ENCODE measurements at places on chromosomes 3 and 15.

GRCh38 chr3:104385421-104385820, 981.3 kb upstream of the ALCAM start:
- no peak overlapping the region for H3K4me3 ChIP-seq
- no peak overlapping the region for H3K27ac ChIP-seq
- H3K4me1 ChIP-seq: no peaks in the 10 kb centered on the region
- DNase-seq: no peak
- no peaks in the 10 kb centered on the region for H3K36me3 ChIP-seq

- H3K36me3 ChIP-seq: no peaks in the 10 kb centered on the region
- no peaks in the 10 kb centered on the region for H3K27me3 ChIP-seq
- no peak overlapping the region for H3K27ac ChIP-seq
- DNase-seq: no peak
- H3K4me1 ChIP-seq: no peaks in the 10 kb centered on the region
Measured at GRCh38 chr15:42130246-42130986, 26.0 kb downstream of the PLA2G4F start.

DNA sequence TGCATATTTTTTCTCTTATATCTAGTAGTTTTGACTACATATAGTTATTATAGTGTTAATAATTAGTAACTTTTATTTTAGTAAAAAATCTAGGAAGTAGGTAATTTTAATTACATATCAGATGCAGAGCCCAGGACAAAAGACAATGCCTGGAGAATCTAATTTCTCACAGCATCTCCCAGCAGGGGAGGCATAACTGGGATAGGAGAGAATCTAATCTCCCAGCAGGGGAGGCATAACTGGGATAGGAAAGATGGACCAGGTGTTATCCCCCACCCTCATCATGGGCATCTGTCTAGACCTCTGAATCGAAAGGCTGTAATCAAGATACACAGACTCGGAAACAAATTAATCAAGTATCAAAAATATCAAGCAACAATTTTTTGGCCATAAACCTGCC, 58.2 kb downstream of the OSTN start:
- H3K4me1 ChIP-seq: no peaks in the 10 kb centered on the region
- H3K27me3 ChIP-seq: no peaks in the 10 kb centered on the region
- no peak for DNase-seq
- no peak overlapping the region for H3K27ac ChIP-seq
- no peak overlapping the region for H3K4me3 ChIP-seq

GRCh38 chr3:148816981-148817525, 10.6 kb upstream of the CPB1 start:
- DNase-seq: no peak
- no peak overlapping the region for H3K4me3 ChIP-seq
- no peaks in the 10 kb centered on the region for H3K36me3 ChIP-seq
- no peaks in the 10 kb centered on the region for H3K4me1 ChIP-seq

GRCh38 chr15:86327230-86327865, 247.7 kb downstream of the AGBL1 start:
- no peak for DNase-seq
- H3K4me3 ChIP-seq: no peak overlapping the region
- H3K4me1 ChIP-seq: no peaks in the 10 kb centered on the region
- H3K36me3 ChIP-seq: no peaks in the 10 kb centered on the region
- H3K27ac ChIP-seq: no peak overlapping the region

DNA sequence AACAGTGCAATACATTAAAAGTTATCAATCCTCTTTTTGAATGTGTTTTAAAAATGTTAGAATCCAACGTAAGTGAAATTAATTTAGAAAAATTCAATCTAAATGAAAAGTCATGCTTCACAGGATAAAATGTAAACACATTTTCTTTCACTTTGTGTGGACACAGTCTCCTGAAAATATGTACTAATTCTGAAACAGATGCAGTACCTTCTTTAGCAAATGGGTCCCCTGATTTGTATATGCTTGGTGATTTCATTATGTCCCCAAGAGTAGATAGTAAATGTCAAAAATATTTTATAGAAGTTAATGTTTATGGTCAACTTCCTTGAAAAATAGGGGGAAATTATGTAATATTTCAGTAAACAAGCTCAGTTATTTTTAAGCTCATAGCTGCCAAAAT, 28.9 kb downstream of the FOXP1 start:
- H3K36me3 ChIP-seq: no peaks in the 10 kb centered on the region
- no peak overlapping the region for H3K27ac ChIP-seq
- no peaks in the 10 kb centered on the region for H3K27me3 ChIP-seq
- no peak overlapping the region for H3K4me3 ChIP-seq
- no peaks in the 10 kb centered on the region for H3K4me1 ChIP-seq
- no peak for DNase-seq

DNA sequence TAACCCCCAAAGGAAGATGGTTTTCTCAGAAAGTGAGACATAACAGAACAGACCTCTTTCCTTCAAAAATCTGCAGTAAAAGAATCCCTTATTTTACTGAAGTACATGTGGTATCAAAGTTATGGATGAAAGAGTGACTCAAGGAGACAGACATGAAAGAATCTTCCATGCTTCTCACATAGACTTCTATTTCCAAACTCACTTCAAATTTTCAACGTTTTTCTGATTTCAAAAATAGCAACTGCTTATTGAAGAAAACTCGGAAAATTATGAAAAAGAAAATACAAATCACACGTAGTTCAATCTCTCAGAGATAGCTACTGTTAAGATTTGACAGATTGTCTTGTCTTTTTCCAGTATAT, 39.8 kb upstream of the TRA2B start:
- no peaks in the 10 kb centered on the region for H3K4me1 ChIP-seq
- no peak for DNase-seq
- H3K27me3 ChIP-seq: no peaks in the 10 kb centered on the region

- DNase-seq: no peak
- H3K36me3 ChIP-seq: no peaks in the 10 kb centered on the region
- no peaks in the 10 kb centered on the region for H3K27me3 ChIP-seq
- peaks cover under 1% of the 10 kb centered on the region for H3K4me1 ChIP-seq
- no peak overlapping the region for H3K27ac ChIP-seq
Measured at GRCh38 chr3:187783098-187783497, 37.8 kb upstream of the BCL6 start.

DNA sequence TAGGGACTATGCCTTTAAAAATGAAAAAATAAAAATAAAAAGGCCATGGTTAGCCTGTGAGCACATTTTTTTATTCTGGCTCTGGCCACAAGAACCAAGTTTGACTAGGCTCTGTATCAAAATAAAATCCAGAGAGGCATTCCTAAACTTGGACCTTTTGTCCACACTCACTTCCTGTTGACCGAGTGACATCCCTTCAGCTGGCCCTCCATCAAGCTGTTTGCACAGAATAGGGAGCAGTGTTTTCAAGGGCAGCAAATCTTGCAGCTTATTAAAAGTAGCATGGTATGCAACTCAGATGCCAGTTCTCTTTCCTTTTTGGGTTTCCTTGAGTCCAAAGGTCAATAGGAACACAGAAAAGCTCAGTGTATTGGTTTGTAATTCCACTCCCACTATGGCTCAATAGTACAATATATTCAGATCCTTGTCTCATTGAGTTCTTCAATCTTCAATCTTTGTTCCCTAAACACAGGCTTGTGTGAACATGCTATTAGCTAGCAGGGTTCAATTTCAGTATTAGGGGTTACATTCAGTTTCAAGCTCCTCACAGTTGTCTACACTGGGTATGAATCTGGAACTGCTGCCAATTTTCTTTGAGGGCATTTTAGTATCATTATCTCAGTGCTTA, 244.5 kb downstream of the RBMS3 start:
- no peak overlapping the region for H3K4me3 ChIP-seq
- no peaks in the 10 kb centered on the region for H3K4me1 ChIP-seq
- no peak overlapping the region for H3K27ac ChIP-seq
- no peaks in the 10 kb centered on the region for H3K36me3 ChIP-seq
- no peaks in the 10 kb centered on the region for H3K27me3 ChIP-seq
- DNase-seq: no peak

DNA sequence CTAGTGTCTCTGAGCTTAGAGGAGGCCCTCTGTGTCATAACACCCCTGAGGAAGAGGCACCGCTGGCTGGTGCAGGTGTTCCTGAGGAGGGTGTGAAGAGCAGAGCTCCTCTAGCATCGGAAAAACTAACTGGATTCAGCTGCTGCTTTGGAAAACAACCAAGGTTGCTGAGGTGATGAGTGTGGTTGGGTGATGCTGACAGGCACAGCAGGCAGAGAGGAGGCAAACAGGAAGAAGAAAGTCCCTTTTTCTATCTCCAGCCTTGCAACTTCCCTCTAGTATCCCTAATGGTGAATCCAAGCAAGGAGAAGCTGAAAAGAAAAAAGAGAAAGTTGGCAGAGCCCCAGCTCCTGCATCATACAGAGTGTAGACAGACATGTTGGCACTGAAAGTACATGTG, 3.8 kb upstream of the OR4F15 start:
- no peaks in the 10 kb centered on the region for H3K36me3 ChIP-seq
- H3K27ac ChIP-seq: no peak overlapping the region
- no peak for DNase-seq
- H3K27me3 ChIP-seq: peaks cover 2% of the 10 kb centered on the region

GRCh38 chr15:58994906-58995453, 7.5 kb downstream of the RNF111 start:
- H3K27me3 ChIP-seq: no peaks in the 10 kb centered on the region
- H3K36me3 ChIP-seq: peaks cover 4% of the 10 kb centered on the region
- DNase-seq: no peak
- no peak overlapping the region for H3K27ac ChIP-seq
- peaks cover 7% of the 10 kb centered on the region for H3K4me1 ChIP-seq

- H3K36me3 ChIP-seq: no peaks in the 10 kb centered on the region
- DNase-seq: no peak
- H3K27ac ChIP-seq: no peak overlapping the region
- no peak overlapping the region for H3K4me3 ChIP-seq
- H3K4me1 ChIP-seq: no peaks in the 10 kb centered on the region
Measured at GRCh38 chr3:107633327-107634098, 110.8 kb downstream of the BBX start.

- H3K4me3 ChIP-seq: no peak overlapping the region
- no peak for DNase-seq
- no peaks in the 10 kb centered on the region for H3K27me3 ChIP-seq
- no peak overlapping the region for H3K27ac ChIP-seq
- H3K4me1 ChIP-seq: no peaks in the 10 kb centered on the region
Measured at GRCh38 chr3:64634417-64634816, 53.4 kb downstream of the ADAMTS9 start.

GRCh38 chr15:36527235-36528162, 51.9 kb upstream of the CDIN1 start:
- no peaks in the 10 kb centered on the region for H3K36me3 ChIP-seq
- H3K27ac ChIP-seq: no peak overlapping the region
- H3K27me3 ChIP-seq: no peaks in the 10 kb centered on the region
- H3K4me1 ChIP-seq: no peaks in the 10 kb centered on the region
- DNase-seq: no peak

DNA sequence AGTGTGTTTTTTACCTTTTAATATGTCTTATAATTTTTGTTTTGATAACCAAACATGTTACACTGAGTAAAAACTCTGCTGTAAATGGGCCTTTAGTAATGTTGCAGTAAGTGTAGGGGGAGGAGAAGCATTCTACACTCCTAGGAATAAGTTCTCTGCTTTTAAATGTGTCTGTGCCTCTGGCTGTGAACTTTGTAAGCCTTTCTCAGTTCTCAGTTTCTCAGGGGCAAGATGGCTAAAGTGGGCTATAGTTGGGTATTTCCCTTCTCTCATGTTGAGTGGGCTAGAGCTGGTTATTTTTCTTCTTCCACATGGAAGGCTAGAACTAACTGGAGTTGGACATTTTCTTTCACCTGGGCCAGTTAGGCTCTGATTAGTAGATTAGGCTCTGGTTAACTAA, 75.3 kb upstream of the NUDT16 start:
- no peak overlapping the region for H3K27ac ChIP-seq
- H3K27me3 ChIP-seq: no peaks in the 10 kb centered on the region
- H3K36me3 ChIP-seq: no peaks in the 10 kb centered on the region
- H3K4me3 ChIP-seq: no peak overlapping the region

- H3K4me1 ChIP-seq: no peaks in the 10 kb centered on the region
- H3K27me3 ChIP-seq: no peaks in the 10 kb centered on the region
- H3K27ac ChIP-seq: no peak overlapping the region
- no peak overlapping the region for H3K4me3 ChIP-seq
- no peaks in the 10 kb centered on the region for H3K36me3 ChIP-seq
- no peak for DNase-seq
Measured at GRCh38 chr3:8097690-8098089, 403.9 kb upstream of the LMCD1 start.

- H3K27me3 ChIP-seq: no peaks in the 10 kb centered on the region
- DNase-seq: no peak
- H3K4me1 ChIP-seq: no peaks in the 10 kb centered on the region
- H3K36me3 ChIP-seq: no peaks in the 10 kb centered on the region
Measured at GRCh38 chr3:39170461-39170860, 17.1 kb upstream of the CSRNP1 start.

DNA sequence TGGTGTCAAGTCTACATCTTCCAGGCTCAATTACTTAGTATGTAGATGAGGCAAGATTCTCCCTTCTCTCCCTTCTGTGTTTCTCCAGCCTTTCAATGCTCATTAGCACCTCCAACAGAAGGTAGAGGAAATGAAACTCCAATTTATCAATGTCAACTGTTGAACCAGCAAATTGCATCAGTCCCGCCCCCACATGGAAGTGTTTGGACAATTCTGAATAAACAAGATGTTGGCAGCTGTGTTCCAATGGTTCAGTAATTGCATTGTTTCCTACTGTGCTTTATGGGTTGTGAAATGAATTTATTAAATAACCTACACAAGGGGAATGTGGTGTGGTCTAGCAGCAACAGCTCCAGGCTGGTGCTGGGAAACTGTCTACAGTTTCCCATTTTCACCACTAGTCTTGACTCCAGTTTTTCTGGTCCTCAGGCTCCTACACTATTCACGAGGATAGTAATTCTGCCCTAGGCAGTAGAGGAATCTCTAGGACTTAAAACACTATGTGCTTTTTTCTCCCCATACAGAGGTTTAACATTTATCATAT, 91.9 kb downstream of the MB21D2 start:
- no peak for DNase-seq
- no peaks in the 10 kb centered on the region for H3K4me1 ChIP-seq

DNA sequence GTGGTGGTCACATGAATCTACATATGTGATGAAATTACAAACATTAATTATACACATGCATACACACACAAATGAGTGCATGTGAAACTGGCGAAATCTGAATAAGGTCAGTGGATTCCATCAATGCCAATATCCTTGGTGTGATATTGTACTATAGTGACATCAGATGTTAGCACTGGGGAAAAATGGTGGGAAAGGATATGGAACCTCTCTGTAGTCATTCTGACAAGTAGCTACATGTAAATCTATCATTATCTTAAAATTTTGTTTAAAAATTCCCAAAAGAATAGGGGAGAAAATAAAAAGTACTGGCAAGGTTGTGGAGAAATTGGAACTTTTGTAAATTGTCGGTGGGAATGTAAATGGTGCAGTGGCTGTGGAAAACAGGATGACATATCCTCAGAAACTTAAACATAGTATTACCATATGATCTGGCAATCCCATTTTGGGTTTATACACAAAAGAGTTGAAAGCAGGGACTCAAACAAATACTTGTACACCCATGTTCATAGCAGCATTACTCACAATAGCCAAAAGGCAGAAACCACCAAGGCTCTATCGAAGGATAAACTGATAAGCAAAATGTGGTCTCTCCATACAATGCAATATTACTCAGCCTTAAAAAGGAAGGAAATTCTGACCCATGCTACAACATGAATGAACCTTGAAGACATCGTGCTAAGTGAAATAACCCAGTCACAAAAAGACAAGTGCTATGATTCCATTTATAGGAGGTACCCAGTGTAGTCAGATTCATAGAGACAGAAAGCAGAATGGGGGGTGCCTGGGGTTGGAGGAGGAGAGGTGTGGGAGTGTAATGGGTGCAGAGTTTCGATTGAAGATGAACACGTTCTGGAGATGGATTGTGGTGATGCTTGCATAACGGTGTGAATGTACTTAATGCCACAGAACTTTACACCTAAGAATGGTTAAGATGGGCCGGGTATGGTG, 25.3 kb upstream of the HRH1 start:
- H3K4me3 ChIP-seq: no peak overlapping the region
- H3K27me3 ChIP-seq: no peaks in the 10 kb centered on the region
- H3K27ac ChIP-seq: no peak overlapping the region

- H3K36me3 ChIP-seq: no peaks in the 10 kb centered on the region
- no peaks in the 10 kb centered on the region for H3K4me1 ChIP-seq
- H3K4me3 ChIP-seq: no peak overlapping the region
Measured at GRCh38 chr3:194046995-194047645, 88.8 kb upstream of the HES1 start.
